CD4-positive, alpha-beta T cell treated with Interleukin-4 for 4 hours (primary cell): ENCODE measurements at places on chromosomes 1 and 21.

GRCh38 chr1:103958699-103959098, 209.0 kb downstream of the AMY1C start:
- no peak for DNase-seq

- no peak for DNase-seq
These were observed 57.1 kb downstream of the TMEM53 start for GRCh38 chr1:44616991-44617702.

GRCh38 chr1:86477682-86478081, 9.0 kb downstream of the CLCA1 start:
- no peak for DNase-seq

- DNase-seq: no peak
These were observed 52.1 kb upstream of the EPS8L3 start for GRCh38 chr1:109815809-109816174.

- DNase-seq: no peak
These were observed 9.2 kb upstream of the H6PD start for GRCh38 chr1:9225411-9225785.

DNA sequence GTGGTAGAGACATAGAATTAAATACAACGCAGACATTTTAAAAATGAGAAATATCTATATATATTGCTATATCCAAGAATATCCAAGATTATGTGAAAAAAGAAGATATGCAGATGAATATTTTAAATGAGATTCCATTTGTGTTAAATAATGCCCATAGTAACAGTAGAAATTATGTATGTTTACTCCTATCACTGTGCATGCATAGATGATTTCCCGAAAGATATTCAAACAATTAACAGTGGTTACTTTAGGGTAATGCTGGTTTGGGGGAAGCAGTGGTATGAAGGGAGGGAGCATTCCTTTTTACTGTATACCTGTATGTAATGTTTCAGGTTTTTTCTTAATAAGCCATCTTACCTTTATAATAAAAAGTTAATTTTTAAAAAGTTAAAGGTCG, 25.1 kb downstream of the DNTTIP2 start:
- DNase-seq: no peak

GRCh38 chr1:62977366-62977765, 193.4 kb downstream of the ATG4C start:
- DNase-seq: no peak

DNA sequence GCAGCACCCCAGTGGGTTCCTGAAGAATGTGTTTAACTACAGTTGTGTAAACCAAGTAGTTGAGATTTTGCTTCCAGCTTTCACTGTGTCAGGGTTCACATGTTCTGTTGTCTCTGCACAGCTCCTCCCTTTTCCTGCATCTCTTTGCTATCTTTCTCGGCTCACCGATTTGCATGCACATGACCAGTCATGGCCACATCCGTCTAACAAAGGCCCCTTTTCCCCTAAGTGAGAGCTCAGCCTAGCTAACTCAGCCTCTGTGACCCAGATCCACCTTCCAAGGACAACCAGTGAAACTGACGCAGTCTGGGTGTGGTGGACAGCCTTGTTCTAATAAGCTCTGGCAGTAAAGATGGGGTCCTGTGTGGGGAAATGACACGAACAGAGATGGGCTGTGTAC, 101.1 kb downstream of the ZP4 start:
- no peak for DNase-seq

DNA sequence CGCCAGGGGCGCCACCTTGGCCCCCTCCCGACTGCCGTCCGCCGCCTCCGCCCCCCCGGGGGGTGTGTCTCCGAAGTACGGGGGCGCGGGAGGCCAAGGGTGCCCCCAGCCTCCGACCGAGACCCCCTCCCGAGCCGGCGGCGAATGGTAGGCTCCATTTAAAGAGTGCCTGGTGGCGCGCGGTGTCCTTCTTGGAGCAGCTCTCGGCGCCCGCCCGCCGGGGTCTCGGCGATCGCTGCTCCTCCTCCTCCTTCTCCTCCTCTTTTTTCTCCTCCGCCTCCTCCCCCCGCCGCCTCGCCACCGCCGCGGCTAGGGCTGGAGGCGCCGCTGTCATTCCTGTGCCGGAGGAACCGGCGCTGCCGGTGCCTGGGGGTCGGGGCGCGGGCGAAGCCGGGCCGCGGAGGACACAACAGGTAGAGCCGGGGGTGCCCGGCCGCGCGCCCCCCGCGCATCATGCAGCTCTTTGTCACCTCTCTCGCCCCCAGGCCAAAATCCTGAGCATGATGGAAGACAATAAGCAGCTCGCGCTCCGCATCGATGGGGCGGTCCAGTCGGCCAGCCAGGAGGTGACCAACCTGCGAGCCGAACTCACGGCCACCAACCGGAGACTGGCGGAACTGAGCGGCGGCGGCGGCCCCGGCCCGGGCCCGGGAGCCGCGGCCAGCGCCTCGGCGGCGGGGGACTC, at the start of gene KAZN:
Gene KAZN, plus strand, starts transcription at position 188 of the 685 bp plus-strand sequence.
- DNase-seq: no peak

GRCh38 chr1:229088711-229089110, 182.2 kb upstream of the RAB4A start:
- no peak for DNase-seq

DNA sequence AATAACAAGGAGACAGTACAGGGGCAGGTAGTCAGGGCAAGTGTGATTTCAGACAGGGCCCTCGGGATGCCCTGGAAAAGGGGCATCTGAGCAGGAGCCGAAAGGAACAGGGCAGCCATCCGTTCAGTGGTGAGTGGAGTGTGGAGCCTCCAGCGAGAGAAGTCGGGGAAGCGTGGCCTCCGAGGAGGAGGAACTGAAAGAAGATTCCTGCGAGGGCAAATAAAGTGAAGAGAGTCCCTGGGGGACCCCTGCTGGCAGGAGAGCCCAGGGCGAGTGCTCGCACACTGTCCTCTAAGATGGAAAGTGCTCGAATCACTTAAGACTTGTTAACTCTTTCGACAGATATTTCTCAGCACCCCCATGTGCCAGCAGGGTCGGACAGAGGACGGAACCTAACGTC, 3.5 kb upstream of the UTS2 start:
- DNase-seq: no peak

- DNase-seq: no peak
These were observed 898 bp downstream of the KRTAP27-1 start for GRCh38 chr21:30336596-30336995.

DNA sequence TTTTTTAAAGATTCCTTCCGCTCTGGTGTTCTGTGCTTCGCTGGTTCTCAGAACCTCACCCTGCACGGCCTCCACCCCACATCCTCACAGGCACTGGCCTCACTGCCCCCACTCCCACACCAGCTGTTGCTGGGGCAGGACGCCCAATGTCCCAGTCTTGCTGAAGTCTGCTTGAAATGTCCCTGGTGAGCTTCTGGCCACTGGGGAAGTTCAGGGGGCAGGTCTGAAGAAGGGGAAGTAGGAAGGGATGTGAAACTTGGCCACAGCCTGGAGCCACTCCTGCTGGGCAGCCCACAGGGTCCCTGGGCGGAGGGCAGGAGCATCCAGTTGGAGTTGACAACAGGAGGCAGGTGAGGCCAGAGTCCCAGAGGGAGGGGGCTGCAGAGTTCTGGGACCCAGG, at the start of gene C1QA:
Gene C1QA, plus strand, starts transcription at position 276 of the 400 bp plus-strand sequence. CDS start 989 bp downstream, outside the sequence.
- no peak for DNase-seq

GRCh38 chr1:65467536-65467935, 47.1 kb downstream of the LEPR start:
- DNase-seq: no peak

- no peak for DNase-seq
These were observed 337.8 kb upstream of the DAB1 start for GRCh38 chr1:57761628-57762027.

DNA sequence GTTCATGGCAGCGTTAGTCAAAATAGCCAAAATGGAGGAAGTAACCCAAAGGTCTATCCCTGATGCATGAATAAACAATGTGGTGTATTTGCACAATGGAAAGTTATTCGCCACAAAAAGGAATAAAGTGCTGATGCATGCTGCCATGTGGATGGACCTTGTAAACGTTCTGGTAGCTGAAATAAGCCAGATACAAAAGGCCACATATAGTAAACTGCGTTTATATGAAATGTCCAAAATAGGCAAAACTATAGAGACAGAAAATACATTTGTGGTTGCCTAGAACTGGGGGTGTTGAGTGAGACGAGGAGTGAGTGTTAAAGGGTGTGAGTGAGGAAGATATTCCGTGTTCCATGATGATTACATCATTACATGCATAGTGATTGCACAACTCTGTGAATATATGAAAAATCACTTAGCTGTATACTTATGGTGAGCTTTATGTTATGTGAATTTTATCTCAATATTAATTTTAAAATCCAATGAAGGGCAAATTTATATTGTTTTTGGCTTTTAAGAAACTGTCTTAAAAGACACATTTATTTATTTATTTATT, 321.3 kb downstream of the KIF26B start:
- DNase-seq: no peak

DNA sequence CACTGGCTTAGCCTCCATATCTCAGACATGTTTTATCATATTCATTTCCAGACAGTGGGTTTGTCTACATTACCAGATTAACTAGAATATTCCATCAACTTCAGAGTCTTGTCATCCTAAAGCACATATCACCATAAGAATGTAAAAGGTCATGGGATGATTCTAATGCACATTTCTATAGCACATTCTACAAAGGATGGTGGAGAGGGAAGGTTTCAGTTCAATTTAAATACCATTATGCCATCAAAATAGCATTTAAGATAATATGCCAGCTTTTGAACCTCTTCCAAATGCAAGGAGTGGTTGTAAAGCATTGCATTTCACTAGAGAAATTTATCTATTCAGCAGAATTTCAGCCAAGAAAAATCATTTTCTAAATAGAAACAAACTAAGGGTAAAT, 970.5 kb downstream of the TTLL7 start:
- DNase-seq: no peak

GRCh38 chr1:151347523-151348246, 633 bp upstream of the RFX5 start:
- DNase-seq: no peak

DNA sequence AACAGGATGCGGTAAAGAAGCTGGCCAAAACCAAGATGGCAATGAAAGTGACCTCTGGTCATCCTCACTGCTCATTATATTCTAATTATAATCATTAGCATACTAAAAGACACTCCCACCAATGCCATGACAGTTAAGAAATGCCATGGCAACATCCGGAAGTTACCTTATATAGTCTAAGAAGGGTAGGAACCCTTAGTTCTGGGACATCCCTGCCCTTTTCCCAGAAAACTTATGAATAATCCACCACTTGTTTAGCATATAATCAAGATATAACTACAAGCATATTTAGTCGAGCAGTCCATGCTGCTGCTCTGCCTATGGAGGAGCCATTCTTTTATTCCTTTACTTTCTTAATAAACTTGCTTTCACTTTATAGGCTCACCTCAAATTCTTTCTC, 79.8 kb downstream of the DDX20 start:
- DNase-seq: no peak

DNA sequence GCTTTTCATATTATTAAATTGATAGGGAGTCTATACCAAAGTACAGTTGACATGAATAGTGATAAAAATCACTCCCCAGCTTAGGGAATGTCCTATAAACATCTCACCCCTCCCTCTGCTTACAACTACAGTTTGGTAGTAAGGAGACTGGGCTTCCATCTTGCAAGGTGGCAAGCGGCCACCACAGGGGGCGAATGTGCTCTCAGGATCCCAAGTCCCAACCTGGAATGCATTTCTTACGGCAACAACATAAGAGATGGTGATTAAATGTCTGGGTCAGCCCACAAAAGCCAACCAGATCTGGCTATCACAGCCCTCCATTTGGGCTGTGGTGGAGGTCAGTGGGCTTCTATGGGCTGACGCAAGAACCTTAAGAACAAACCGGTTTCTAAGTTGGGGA, 68.0 kb downstream of the SMYD2 start:
- no peak for DNase-seq

- DNase-seq: no peak
These were observed 3.0 kb downstream of the PEAR1 start for GRCh38 chr1:156896490-156897033.
